HCEC 1CT (cell line): ENCODE measurements at places on chromosomes 5 and 9.

- no peak for DNase-seq
Observed at GRCh38 chr5:117220730-117221129, 646.1 kb upstream of the SEMA6A start.

DNA sequence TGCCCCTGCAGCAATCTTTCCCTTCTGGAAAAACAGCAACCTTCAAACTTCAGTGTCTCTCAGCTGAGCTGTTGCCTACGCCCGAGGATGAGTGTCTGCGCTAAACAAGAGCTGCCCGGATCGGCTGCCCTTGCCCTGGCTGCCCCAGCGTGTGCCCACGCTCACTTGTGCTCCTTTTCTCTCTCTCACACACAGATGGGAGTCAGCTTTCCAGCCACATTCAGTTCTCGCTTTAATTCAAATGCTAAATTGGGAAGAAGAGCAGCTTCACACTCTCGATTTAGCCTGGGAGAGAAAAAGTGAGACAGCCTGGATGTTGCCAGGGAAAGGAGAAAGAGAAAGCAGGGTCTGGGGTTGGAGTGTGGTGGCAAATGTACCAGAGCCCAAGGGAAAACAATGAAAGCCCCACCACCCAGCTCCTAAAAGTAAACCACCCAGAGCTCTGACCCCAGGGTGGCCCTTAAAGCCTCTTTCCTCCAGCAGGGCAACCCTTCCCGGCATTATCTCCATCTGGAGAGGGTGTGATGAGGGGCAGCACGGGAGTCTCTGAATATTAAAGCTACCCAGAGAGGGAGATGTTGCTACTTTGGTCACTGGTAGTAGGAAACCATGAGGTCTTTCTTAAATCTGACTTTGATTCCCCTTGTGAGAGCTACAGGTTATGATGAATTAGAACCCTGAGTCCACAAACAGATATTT is 9.9 kb upstream of the EGR1 start:
- no peak for DNase-seq

DNA sequence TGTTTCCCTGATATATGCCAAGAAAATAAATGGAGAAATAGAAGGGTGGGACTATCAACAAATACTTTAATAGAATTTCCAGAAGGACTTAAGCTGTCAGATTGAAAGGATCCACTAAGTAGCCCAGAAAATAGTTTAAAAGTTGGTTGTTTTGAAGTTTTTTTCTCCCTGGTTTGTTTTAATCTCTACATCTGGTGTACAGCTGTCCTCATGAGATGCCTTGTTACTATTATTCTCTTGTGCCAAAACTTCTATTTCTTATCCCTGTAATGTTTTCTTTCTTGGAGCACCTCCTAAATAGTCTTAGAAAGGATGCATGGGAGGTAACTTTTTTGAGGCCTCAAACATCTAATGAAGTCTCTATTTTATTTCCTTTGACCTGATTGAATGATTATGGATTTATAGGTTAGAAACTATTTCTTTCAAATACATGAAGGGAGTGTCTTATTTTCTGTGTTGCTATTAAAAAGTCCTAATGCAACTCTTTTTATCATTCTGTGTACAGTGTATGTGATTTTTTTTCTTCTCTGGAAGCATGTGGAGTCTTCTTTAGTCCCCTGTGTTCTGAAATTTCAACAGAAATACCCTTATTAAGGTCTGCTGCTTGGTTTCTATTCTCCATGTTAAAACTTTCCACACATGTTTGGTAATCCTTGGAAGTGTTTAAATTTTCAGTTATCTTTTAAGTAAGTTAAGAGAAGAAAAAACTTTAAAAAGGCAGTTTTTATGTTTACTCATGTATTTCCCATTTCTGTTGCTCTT is 140.0 kb upstream of the CDKN2B start:
- peak; percentile 75 for DNase-seq

DNA sequence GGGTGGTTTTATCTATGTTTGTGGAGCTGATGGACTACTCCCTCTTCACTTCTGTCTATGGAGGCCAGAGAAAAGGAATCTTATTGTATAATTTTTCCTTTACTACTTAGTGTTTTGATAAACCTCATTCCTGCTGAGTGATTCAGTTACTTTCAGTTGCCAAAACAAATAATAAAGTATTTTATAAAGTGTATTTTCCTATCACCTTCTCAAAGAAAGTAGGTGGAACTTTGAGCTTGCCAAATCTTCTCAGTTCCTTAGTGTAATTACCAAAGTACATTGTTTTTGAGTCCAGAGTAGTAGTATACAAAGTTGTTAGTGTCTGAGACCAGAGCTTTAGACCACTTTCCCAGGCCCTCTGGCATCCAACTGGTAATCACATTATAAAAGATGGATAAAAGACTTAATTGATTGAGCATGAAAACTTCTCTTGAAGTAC is 13.5 kb downstream of the RABGAP1 start:
- peak; percentile 40 for DNase-seq

DNA sequence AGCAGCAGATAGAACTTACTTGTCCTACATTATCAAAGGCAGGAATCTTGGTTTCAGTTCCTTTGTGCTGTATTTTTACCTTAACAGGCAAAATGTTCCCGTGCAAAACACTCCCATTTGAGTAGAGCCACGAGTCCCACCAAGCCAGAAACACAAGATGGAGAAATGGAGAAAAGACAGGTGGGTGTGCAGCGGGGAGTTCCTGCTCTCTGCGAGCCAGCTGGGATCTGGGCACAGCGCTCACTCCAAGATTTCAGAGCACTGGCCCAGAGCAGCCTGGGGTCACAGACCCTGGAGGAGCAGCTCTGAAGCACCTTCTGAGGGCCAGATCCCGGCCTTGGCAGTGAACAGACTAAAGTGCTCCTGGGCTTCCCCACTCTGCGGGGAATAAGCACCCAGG is 2.9 kb downstream of the UCK1 start:
- no peak for DNase-seq

GRCh38 chr5:143554187-143554717 is 150.8 kb upstream of the NR3C1 start:
- peak; percentile 97 for DNase-seq

GRCh38 chr5:108523360-108523759 is 141.5 kb upstream of the FBXL17 start:
- no peak for DNase-seq

DNA sequence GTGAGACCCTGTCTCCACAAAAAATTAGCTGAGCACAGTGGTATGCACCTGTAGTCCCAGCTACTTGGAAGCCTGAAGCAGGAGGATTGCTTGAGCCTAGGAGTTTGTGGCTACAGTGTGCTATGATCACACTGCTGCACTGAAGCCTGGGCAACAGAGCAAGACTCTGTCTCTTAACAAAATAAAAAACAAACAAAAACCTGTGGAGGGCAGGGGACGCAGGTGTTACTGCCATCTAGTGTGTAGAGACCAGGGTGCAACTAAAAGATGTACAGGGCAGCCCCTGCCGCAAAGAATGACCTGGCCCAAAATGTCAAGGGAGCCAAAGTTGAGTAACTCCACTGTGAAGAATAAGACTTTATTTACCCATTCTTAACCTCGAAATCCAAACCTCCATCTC is 27.1 kb downstream of the ASPN start:
- no peak for DNase-seq

GRCh38 chr5:43037636-43038495 is 2.3 kb downstream of the ANXA2R start:
- DNase-seq, result peak; percentile 69

DNA sequence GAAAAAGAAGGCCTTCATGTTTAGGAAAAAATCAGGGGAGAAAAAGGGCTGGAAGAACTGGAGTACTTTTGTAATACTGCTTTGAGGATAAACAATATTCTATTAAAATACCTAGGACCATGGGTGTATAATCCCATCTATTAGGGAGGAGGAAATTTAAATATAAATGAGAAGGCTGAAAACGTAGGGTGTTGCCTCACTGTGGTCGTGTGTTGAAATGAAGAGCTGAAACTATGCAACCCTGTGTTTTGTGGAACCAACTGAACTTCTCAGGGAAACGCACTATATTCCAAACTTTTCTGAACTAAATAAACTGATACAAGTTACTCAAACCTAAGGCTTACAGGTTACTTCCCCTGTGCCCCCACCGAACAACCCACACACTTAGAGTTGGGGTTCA is 4.5 kb upstream of the CNTLN start:
- no peak for DNase-seq

GRCh38 chr5:82335806-82336205 is 57.7 kb upstream of the RPS23 start:
- no peak for DNase-seq

- peak; percentile 56 for DNase-seq
Observed at GRCh38 chr5:129972465-129973141, 68.3 kb downstream of the CHSY3 start.

DNA sequence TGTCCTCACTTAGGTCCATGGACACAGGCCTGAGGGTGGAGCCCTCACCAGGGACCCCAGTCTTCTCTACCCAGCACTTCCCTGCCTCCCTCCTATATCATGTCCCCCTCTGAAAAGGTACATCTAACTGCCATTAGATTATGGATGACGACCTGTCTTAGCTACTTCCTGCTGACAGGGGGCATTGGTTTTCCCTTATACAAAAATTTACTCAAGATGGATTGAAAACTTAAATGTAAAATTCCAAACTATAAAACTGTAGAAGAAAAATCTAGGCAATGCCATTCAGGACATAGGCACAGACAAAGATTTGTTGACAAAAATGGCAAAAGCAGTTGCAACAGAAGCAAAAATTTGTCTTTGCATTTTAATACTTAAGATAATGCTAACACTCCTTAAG is 623.2 kb upstream of the FAM174A start:
- DNase-seq, result no peak

- no peak for DNase-seq
Observed at GRCh38 chr9:76454311-76454710, 4.7 kb upstream of the GCNT1 start.
